ENCODE measurements at places on chromosomes 1 and 21. TPM values are rescaled to one million over a fixed set of nuclear protein-coding genes. Genes with fewer than 3 reads are reported as not detected.
A peak's percentile ranks its signal among the peaks of the same experiment; 100 is the strongest.

GRCh38 chr1:186302381-186302920, 72.6 kb downstream of the TPR start:
- no peak for DNase-seq

GRCh38 chr1:97077221-97077620, 355.6 kb downstream of the PTBP2 start:
- DNase-seq = no peak

- DNase-seq = peak; percentile 38
Observed at GRCh38 chr1:208090388-208091301, 153.5 kb downstream of the PLXNA2 start.

DNA sequence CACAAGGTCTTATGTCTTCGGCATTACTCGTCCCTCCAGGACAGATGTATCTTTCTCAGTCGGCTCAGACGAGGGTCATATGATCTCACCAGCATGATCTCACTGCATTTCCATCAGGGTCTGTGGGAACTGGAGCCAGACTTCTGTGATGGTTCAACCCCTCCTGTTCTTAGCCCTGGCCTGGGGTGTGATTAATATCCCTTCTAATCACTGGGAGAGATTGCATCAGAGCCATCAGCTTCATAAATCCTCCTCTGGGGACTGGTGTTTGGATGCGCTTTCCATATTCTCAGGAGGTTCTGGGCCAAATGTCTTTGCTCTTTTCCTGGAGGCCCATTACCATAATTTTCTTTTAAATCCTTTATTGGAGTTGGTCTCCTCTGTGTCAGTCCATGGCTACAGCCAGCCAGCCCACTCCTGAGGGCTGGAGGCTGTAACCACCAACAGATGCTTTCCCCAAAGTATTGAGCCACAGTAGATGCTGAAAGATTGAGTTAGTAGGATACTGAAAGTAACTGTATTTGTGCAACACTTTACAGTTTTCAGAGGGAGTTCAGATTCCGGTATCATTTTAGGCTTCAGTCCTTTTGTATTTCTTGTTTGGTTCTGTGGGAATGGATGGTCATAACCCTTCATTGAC, 20.0 kb downstream of the CACNA1E start:
- no peak for DNase-seq

DNA sequence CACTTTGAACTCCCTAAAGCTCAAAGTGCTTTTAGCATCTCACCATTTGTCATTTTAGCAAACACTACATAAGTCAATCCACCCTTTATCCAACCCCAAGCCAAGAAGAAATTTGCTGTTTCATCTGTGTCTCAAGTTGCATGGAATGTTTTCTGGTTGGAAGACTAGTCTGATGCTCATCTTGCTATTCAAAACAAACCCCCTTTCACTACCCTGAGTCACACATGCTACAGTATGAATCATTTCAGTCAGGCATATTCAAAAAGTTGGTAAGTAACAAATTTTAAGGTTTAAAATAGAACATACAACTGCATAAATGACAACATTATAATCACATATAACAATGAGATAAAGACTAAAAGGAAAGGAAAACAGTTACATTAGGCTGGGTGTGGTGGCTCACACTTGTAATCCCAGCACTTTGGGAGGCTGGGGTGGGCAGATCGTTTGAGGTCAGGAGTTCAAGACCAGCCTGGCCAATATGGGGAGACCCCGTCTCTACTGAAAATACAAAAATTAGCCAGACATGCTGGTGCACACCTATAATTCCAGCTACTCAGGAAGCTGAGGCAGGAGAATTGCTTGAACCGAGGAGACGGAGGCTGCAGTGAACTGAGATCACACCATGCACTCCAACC, 38.7 kb downstream of the DSTYK start:
- no peak for DNase-seq

DNA sequence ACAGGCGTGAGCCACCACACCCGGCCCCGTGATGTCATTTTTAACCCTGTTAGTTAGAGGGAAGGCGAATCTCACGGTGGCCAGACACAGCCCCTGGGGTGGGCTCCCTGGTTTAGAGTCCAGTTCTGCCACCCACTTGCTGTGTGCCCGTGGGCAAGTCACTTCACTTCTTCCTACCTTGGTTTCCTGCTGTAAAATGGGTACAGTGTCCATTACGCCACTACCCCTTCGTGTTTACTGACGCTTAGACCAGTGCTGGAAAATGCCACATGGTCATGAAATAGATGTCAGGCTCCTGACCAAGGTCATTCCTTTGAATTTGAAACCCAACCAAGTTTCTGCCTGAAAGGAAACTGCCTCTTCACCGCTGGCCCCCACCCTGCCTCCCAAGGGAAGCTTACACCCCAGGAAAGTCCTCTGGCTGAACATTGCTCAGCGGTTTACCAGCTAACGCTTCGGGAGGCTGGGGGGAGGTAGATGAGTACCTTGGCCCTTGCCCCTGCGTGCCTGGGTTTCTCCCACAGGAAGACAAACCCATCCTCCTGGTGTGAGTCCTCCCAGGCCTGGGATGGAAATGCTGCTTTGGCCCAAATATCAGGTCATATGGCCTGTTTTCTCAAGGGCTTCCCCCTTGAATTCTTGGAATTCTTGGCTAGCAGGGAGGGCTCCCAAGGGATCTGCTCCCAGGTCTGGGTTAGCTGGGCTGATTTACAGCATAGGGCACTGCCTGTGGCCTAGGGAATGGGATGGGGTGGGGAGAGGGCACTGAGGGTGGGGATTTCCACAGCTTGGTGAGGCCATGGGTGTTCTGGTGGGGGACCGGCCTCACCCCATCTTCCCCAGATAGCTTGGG, 7.6 kb upstream of the AADACL4 start:
- peak; percentile 97 for DNase-seq

GRCh38 chr1:100039591-100039990, 69.8 kb downstream of the SLC35A3 start:
- DNase-seq = no peak

- no peak for DNase-seq
Observed at GRCh38 chr21:29711236-29711635, 228.6 kb downstream of the GRIK1 start.

Gene OR4F29
- total RNA-seq = not detected

Gene TMEM200B
- total RNA-seq = 17.6 TPM

Gene OR6K3
- not detected for total RNA-seq

Gene S100A7
- total RNA-seq = not detected

Gene KCNH1
- 0.54 TPM for total RNA-seq

Gene KRTAP11-1
- not detected for total RNA-seq

Gene GRHL3
- 0.54 TPM for total RNA-seq

Gene ERICH3
- total RNA-seq = 0.14 TPM

Gene DPT
- not detected for total RNA-seq

Gene CAMTA1
- total RNA-seq = 213 TPM

Gene LRRC8D
- total RNA-seq = 10.1 TPM

All from cardiac muscle cell (in vitro differentiated cells and primary cell).